Peyer's patch (tissue), 4 donors: ENCODE measurements at places on chromosomes 12 and 14.

DNA sequence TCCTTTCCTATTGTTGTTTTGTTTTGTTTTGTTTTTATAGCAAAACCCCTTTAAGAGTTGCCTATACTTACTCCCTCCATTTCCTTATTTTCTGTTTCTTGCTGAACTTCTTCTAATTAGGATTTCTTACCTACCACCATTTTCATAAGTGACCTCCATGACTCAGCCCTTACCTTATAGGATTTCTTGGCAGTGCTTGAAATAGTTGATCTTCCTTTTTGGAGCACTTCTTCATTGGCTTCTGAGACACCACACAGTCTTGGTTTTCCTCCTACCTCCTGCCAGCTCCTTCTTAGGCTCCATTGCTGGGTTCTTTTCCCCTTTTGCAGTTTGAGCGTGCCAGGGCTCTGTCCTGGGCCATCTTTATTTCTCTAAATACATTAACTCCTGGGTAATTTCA, 23.4 kb upstream of the EID3 start:
- no peak for DNase-seq

DNA sequence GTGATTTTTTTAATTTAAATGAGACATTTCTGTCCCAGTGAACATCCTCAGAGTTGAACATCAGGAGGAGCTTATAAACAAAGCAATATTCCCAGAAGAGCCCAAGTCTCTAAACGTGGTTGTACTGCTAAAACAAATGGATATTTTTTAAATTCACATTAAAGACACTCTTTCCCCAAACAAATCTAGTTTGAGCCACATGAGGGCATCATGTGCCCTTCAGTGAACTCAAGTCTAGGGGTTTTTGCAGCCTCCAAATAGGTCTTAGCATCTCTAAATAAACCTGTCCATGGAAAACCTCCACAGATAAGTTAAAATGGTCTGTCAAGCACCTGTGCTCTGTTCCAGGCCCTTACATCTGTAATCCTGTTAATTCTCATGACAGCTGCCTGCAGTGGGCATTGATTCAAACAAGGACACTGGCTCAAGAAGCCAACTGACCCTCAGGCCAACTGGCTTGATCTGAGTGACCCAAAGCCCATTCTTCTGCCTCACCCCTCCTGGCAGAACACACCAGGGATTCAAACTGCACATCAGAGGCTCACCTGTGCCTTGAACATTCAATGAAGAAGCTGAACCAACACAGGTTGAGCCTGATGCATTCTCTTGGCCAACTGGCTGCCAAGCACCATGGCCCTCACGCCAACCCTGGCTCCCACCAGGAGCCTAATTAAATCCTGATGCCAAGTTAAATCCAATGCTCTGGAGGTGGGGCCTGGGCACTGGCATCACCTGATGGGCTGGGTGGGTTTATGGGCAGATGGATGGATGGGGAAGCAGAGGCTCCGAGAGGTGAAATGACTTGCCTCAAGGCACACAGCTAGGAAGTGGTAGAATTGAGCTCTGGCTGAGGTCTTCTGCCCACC, 8.6 kb downstream of the ISCU start:
- DNase-seq = no peak

DNA sequence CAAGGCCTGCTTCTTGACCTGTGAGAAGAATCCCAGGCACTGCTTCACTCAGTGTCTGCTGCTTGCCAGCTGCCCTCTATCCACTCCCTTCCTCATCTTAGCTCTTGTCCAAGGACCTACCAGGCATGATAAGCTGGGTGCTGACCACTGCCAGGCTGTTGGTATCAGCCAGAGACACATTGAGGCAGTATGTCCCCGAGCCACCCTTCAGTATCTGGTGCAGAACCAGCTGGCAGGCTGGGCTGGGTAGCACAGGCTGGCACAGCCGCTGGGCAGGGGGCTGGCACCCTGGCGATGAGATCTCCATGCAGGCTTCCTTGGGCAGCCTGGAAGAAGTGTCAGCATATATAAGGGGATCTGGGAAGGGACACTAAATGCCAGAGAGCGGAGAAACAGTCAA, 10.5 kb downstream of the PMEL start:
- DNase-seq = no peak

DNA sequence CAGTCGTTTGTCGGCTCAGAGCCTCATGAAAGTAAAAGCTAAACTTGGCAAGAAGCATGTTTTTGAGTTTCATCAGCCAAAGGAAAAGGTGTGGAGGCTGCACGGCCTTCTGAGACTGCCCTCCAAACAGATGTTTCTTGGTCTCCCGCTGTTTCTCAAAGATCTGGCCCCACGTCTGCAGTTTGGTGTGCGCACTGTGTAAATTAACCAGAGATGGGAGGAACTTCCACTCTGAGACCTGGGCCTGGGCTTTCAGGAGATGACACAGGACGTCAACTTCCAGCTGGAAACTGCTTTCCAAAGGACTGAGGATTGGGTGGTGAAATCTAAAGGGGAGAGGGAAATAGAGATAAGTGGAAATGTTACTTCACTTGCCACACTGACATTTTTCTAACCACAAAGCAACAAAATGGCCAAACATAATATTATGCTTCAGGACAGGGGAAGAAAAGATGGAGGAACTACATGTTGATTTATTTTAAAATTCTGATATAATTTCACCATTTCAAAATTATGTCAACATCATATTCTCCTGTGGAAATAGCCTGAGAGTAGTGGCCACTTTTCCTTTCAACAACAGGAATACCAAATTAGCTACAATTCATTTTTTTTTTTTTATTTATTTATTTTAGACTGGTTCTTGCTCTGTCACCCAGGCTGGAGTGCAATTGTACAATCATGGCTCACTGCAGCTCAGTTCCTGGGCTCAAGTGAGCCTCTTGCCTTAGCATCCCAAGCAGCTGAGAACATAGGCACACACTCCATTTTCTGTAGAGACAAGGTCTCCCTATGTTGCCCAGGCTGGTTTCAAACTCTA, 27.6 kb downstream of the KICS2 start:
- no peak for DNase-seq

- DNase-seq = no peak
Observed at GRCh38 chr12:115571027-115571426, 706.5 kb downstream of the MED13L start.
